Glutamatergic neuron (in vitro differentiated cells): ENCODE measurements at places on chromosomes 4 and X. TPM values are rescaled to one million over a fixed set of nuclear protein-coding genes. Genes with fewer than 3 reads are reported as not detected.

- no peak overlapping the region for H3K4me3 ChIP-seq
- no peaks in the 10 kb centered on the region for H3K36me3 ChIP-seq
- no peaks in the 10 kb centered on the region for H3K27me3 ChIP-seq
- H3K27ac ChIP-seq = no peak overlapping the region
- no peak for DNase-seq
Measured at GRCh38 chrX:25555521-25555920, 539.8 kb upstream of the ARX start.

DNA sequence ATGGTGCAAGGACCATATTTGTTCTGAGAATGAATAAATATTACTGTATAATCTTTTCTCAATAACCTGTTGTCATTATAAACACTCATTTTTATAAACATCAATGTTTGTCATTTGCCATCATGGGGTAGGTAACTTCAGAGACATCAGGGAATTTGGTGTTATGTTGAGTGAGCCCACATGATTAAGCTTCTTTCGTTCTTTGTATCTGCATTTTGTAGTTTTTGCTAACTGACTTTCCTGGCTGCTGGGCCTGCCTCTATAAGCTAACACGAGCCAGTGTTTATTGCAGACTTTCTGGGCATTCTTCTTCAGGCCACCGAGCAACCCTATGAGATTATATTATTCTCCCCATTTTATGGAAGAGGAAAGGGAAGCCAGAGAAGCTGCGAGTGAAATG, 48.8 kb upstream of the MTMR1 start:
- DNase-seq = no peak
- H3K27me3 ChIP-seq = no peaks in the 10 kb centered on the region
- no peaks in the 10 kb centered on the region for H3K4me1 ChIP-seq
- H3K4me3 ChIP-seq = no peak overlapping the region
- H3K36me3 ChIP-seq = no peaks in the 10 kb centered on the region

GRCh38 chr4:6122496-6122895, 77.9 kb downstream of the JAKMIP1 start:
- no peak for DNase-seq
- H3K27ac ChIP-seq = no peak overlapping the region
- no peaks in the 10 kb centered on the region for H3K36me3 ChIP-seq
- H3K27me3 ChIP-seq = peaks cover 2% of the 10 kb centered on the region
- H3K4me1 ChIP-seq = peaks cover 3% of the 10 kb centered on the region

- no peaks in the 10 kb centered on the region for H3K36me3 ChIP-seq
- no peak for DNase-seq
- H3K4me1 ChIP-seq = no peaks in the 10 kb centered on the region
- no peak overlapping the region for H3K27ac ChIP-seq
- no peaks in the 10 kb centered on the region for H3K27me3 ChIP-seq
Measured at GRCh38 chr4:94068753-94069719, 138.6 kb upstream of the SMARCAD1 start.

Gene AMBN
- total RNA-seq = not detected

Gene PDLIM5
- 32.7 TPM for total RNA-seq
